CD14-positive monocyte (primary cell): ENCODE measurements at places on chromosomes 4 and X. TPM values are rescaled to one million over a fixed set of nuclear protein-coding genes. Genes with fewer than 3 reads are reported as not detected.

DNA sequence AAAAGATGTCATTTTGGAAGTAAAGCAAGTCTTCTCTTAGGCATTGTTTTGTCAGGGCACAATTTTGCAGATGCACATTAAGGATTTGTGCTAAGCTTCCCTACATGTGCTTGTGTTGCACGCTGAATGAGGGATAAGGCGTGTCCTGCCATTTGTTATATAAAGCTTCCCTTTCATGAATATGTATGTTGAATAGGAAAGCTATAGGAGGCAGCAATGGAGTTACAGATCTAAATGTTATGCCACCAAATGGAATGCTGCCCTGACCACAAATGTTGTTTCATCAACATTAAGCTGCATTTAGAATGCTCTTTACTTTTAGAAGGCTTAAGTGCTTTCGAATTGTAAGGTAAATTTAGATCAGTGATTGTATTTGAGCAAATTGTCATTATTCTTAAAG lies 20.9 kb downstream of the SGMS2 start:
- H3K4me3 ChIP-seq = no peak overlapping the region
- no peak overlapping the region for H3K27ac ChIP-seq
- H3K36me3 ChIP-seq = no peaks in the 10 kb centered on the region
- H3K27me3 ChIP-seq = no peaks in the 10 kb centered on the region
- no peak for DNase-seq

- H3K27me3 ChIP-seq = no peaks in the 10 kb centered on the region
- no peak overlapping the region for H3K27ac ChIP-seq
- peaks cover 11% of the 10 kb centered on the region for H3K4me1 ChIP-seq
- no peaks in the 10 kb centered on the region for H3K36me3 ChIP-seq
- no peak overlapping the region for H3K4me3 ChIP-seq
These were observed 60.2 kb upstream of the PNPLA4 start for GRCh38 chrX:7987160-7988012.

F11 gene
- polyA plus RNA-seq = not detected

GRCh38 chr4:75637176-75637575 lies 6.8 kb upstream of the CDKL2 start:
- no peak overlapping the region for H3K4me3 ChIP-seq
- H3K4me1 ChIP-seq = peaks cover 3% of the 10 kb centered on the region
- no peak for DNase-seq
- H3K27ac ChIP-seq = no peak overlapping the region
- H3K36me3 ChIP-seq = peaks cover 6% of the 10 kb centered on the region

- no peak overlapping the region for H3K27ac ChIP-seq
- no peak for DNase-seq
- no peaks in the 10 kb centered on the region for H3K36me3 ChIP-seq
- H3K27me3 ChIP-seq = no peaks in the 10 kb centered on the region
- no peak overlapping the region for H3K4me3 ChIP-seq
These were observed 84.8 kb downstream of the PDE5A start for GRCh38 chr4:119543779-119544178.

- DNase-seq = no peak
- H3K36me3 ChIP-seq = no peaks in the 10 kb centered on the region
- peaks cover 28% of the 10 kb centered on the region for H3K4me1 ChIP-seq
- no peaks in the 10 kb centered on the region for H3K27me3 ChIP-seq
- no peak overlapping the region for H3K4me3 ChIP-seq
These were observed 61.0 kb upstream of the PRDM8 start for GRCh38 chr4:80136270-80136669.

GRCh38 chrX:51155157-51155556 lies 177.5 kb upstream of the NUDT10 start:
- no peak for DNase-seq
- H3K27ac ChIP-seq = no peak overlapping the region
- H3K27me3 ChIP-seq = no peaks in the 10 kb centered on the region
- no peaks in the 10 kb centered on the region for H3K36me3 ChIP-seq
- H3K4me3 ChIP-seq = no peak overlapping the region

NLRP2B gene
- not detected for polyA plus RNA-seq

TCEANC gene
- 0.75 and 2.8 TPM in 2 replicates for polyA plus RNA-seq

DNA sequence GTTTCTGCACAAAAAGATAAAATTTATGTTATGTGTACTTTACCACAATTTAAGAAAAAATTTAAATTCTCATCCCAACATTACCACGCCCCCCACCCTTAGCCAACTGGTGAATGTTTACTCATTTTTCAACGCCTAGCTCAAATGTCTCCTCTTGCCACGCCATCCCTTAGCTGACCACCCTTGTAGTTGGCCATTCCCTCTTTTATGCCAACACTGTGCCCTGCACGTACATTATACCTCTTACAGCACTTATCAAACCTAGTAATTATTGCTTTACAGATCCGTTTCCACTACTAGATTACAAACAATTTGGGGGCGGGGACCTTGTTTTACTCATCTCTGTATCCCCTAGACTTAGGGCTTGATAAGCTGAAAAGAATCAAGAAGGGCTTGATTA lies 644 bp downstream of the ERCC6L start:
- H3K27me3 ChIP-seq = no peaks in the 10 kb centered on the region
- H3K27ac ChIP-seq = no peak overlapping the region
- DNase-seq = no peak
- no peaks in the 10 kb centered on the region for H3K36me3 ChIP-seq

GAGE13 gene
- polyA plus RNA-seq = not detected in 2 replicates

SCML2 gene
- 0.27 TPM for polyA plus RNA-seq

GRCh38 chr4:102469806-102470205 lies 31.4 kb upstream of the NFKB1 start:
- H3K36me3 ChIP-seq = no peaks in the 10 kb centered on the region
- H3K27ac ChIP-seq = no peak overlapping the region
- DNase-seq = no peak
- H3K27me3 ChIP-seq = no peaks in the 10 kb centered on the region
- no peaks in the 10 kb centered on the region for H3K4me1 ChIP-seq
- H3K4me3 ChIP-seq = no peak overlapping the region
